Effector CD8-positive, alpha-beta T cell (primary cell): ENCODE measurements at places on chromosomes 4 and X.

GRCh38 chr4:112377171-112377570 is 80.0 kb downstream of the ALPK1 start:
- DNase-seq, result no peak

DNA sequence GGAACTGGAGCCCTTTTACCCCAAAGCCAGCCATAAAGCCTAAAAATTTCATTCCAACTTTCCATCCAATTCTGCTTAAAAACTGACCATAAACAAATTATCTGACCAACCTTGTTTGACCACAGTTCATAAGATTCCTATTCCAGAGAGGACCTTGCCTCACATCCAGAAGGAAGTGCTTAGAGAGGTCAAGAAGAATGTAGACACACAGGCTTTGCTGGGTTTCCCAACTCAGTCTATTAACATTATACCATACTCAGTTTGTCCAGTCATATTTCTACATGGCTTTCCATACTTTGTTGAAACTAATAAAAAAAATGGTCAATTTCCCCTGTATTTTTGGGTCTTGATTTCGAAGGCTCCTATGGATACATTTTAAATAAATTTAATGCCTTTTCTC is 1522.5 kb downstream of the ARAP2 start:
- DNase-seq, result no peak

GRCh38 chr4:165404696-165405095 is 25.9 kb downstream of the CPE start:
- no peak for DNase-seq

- DNase-seq, result no peak
These were observed 49.8 kb downstream of the WDR19 start for GRCh38 chr4:39232100-39232499.

DNA sequence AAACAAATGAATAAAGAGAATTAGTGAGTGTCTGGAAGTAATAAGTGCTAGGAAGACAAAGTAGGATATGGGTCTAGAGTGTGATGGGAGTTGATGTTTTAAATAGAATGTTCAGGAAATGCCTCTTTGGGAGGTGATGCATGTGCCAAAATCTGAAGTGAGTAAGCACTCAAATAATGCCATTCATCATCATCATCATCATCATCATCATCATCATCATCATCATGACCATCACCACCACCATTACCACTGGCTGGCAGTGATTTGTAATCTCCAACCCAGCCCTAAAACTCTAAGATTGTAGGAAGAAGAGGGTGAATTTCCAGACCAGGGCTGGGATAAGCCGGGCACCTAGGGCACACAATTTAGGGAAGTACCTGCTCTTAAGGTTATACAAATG is 9.7 kb upstream of the SOX3 start:
- no peak for DNase-seq

DNA sequence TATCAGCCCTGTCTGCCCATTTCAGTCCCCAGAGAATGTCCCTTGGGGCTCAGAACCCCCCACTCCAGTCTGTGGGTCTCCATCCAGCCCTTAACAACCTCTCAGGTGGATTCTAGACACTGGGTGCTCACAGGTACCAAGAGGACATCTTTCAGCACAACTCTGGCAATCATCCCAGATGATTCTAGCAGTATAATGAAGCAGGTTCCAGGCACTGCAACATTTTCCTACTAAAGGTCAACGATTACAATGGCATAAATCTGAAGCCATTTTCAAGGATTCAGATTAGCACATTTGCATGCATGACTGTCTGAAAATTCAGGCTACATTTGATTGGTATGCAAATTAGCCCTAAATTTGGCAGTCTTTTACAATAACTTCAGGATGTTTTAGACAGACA is 10.0 kb downstream of the SLC2A9 start:
- DNase-seq, result no peak

- DNase-seq, result no peak
These were observed 4.5 kb upstream of the RPS6KA3 start for GRCh38 chrX:20271186-20271585.
